Transverse colon (tissue), 4 donors: ENCODE measurements at places on chromosomes 1 and 21. TPM values are rescaled to one million over a fixed set of nuclear protein-coding genes. Genes with fewer than 3 reads are reported as not detected.

DNA sequence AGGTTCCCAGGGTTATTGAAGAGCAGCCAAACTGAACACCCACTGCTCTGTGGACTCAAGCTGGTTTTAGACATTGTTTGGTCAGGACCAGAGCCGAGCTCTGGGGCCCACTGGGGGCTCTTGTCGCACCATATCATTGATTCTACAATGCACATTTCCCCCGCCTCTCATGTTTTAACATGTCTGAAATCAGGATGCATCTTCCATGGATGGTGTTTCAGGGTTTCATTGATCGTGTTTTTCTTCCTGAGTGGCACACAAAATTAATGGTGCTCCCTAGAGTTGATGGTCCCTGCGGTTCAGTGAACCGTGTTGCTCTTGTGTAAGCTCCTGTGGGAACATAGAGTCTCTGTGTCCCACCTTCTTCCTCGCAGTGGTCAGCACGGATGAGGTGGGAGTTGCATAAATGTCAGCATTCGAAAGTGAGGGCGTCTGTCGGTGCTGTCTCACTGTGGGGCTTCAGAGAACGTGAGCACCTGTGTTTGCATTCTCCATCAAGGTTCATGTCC, 38.3 kb downstream of the GALNT2 start:
- H3K27me3 ChIP-seq = no peaks in the 10 kb centered on the region
- peak overlapping the region; percentile 53 for H3K27ac ChIP-seq
- H3K4me1 ChIP-seq = peaks cover 32% of the 10 kb centered on the region
- DNase-seq = no peak
- no peak overlapping the region for H3K4me3 ChIP-seq
- H3K36me3 ChIP-seq = no peaks in the 10 kb centered on the region

- H3K27ac ChIP-seq = peak overlapping the region; percentile 69
- no peaks in the 10 kb centered on the region for H3K36me3 ChIP-seq
- DNase-seq = peak; percentile 40
Observed at GRCh38 chr1:183180218-183180617, 5.8 kb upstream of the LAMC2 start.

GRCh38 chr1:30172299-30172694, 551.1 kb downstream of the MATN1 start:
- H3K27me3 ChIP-seq = peaks cover 9% of the 10 kb centered on the region
- no peak overlapping the region for H3K4me3 ChIP-seq
- H3K4me1 ChIP-seq = no peaks in the 10 kb centered on the region
- no peaks in the 10 kb centered on the region for H3K36me3 ChIP-seq
- DNase-seq = no peak

- no peak overlapping the region for H3K27ac ChIP-seq
- peaks cover 20% of the 10 kb centered on the region for H3K27me3 ChIP-seq
- no peak for DNase-seq
- H3K4me1 ChIP-seq = no peaks in the 10 kb centered on the region
- H3K36me3 ChIP-seq = no peaks in the 10 kb centered on the region
- H3K4me3 ChIP-seq = no peak overlapping the region
Observed at GRCh38 chr1:157624471-157624870, 26.6 kb upstream of the FCRL4 start.

RGS8 gene
- total RNA-seq = not detected

IRF6 gene
- total RNA-seq = 26.1 TPM

GPR153 gene
- 38.2 TPM for total RNA-seq
